ENCODE measurements at places on chromosomes 3 and 15.

DNA sequence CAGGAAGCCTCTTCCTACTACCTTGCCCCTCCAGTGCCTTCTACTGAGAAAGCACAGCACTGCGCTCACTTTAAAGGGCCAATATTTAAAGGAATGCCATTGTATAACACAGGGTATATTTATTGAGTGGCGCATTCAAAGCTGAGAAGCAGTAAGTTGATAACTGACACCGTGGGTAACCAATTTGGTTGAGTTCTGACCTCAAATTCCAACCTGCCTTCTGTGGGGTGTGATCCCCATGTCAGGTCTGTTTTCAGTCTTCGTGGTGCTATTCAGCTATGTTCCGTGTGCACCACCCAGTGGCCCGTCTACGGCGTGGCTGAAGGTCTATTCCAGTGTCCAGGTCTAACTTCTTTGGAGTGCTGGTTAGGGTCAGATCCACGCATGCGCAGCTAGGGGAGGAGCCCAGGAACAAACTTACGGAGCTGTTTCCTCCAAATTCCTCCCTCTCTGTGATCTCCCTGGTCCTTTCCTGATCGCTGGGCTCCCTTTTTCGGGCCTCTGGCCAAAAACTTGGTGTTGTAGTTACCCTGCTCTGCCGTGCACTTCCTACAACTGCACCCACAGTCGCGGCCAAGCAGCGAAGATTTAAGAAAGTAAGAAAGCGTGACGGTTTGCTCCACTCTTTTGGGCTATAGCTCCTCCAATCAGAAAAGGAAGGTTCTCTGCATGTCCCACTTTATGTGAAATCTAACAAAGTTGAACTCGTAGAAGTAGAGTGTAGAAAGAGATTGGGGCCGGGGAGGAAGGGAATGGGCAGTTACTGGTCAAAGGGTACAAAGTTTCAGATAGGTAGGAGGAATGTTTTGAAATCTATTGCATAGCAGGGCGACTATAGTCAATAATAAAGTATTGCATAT, 7.7 kb downstream of the LRRC2 start:
- no peaks in the 10 kb centered on the region for H3K27me3 ChIP-seq
- H3K36me3 ChIP-seq, result no peaks in the 10 kb centered on the region
- no peaks in the 10 kb centered on the region for H3K4me1 ChIP-seq
- peak overlapping the region; percentile 52 for H3K4me3 ChIP-seq

DNA sequence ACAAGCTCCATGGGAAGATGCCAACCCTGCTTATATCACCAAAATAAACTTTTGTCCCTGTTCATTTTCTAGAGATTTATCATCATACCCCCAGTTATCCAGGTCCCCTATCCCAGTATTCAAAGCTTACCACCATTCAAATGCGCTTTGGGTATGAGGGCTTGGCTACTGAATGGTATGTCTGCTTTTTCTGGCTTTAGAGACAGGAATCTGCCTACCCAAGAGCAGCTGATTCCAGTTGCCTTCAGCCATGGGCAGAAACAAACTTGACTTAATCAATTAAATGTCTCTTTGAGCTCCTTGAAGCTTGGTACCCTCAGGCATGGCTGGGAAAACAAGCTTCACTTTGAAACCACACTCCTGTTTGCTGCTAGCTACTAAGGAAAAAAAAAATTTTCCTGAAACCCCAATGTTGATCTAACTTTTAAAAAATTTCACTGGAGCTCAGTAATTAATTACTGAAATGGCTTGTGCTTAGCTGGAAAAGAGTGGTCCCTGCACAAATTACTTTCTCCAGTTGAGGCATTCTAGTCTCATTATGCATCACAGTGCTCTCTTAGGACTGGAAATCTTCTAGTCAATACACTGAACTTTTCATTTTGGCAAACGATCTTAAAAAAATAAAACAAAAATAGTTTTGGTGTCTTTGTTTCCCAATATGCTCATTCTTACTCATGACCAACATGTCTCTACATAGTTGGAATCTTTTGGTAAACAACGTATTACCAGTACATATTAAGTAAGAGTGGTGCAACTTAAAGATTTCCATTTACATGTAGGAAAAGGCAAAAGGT, 242.8 kb downstream of the DTWD1 start:
- no peaks in the 10 kb centered on the region for H3K27me3 ChIP-seq
- DNase-seq, result no peak
- H3K36me3 ChIP-seq, result no peaks in the 10 kb centered on the region
- no peaks in the 10 kb centered on the region for H3K4me1 ChIP-seq
- H3K27ac ChIP-seq, result no peak overlapping the region

- H3K4me3 ChIP-seq, result no peak overlapping the region
- H3K4me1 ChIP-seq, result no peaks in the 10 kb centered on the region
- peak overlapping the region; percentile 33 for H3K27ac ChIP-seq
- no peak for DNase-seq
- H3K36me3 ChIP-seq, result no peaks in the 10 kb centered on the region
- H3K27me3 ChIP-seq, result no peaks in the 10 kb centered on the region
Observed at GRCh38 chr3:12955651-12956315, 114.4 kb upstream of the RPL32 start.

DNA sequence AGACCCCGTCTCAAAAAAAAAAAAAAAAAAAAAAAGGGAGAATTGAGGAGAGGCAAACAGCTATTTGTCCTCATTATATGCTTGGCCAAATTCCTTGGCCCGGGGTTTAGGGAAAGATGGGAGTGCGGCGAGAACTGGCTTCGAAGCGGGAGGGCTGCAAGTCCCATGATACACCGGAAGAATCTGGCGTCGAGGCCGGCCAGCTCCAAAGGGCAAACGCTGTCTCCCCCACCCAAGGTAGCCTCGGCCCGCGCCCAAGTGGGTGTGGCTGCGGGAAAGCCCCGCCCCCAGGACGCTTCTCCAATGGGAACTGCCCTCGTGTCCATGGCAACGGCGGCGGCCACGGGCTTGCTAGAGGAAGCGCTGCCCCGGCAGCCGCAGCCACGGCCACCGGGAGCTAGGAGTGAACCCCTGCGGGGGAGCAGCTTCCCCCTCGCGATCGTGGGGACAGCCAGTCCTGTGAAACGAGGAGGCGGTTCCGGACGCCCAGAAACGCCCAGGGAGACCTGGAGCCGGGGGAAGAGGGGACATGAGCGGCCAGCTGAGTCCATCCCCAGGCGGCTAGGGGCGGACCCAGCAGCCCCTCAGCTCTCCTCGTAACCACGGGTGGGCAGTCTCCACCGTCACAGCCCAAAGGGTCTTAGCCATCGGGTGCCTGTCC, at the start of gene TTLL13:
TSS of gene TTLL13 (plus strand) at position 354 of the 661 bp plus-strand sequence. CDS start 1,075 bp downstream, outside the sequence.
- DNase-seq, result peak; percentile 95
- H3K27ac ChIP-seq, result no peak within 1 kb of the TSS
- no peaks in the 10 kb centered on the region for H3K36me3 ChIP-seq
- peak within 1 kb of the TSS; percentile 34 for H3K4me3 ChIP-seq
- no peaks in the 10 kb centered on the region for H3K27me3 ChIP-seq

DNA sequence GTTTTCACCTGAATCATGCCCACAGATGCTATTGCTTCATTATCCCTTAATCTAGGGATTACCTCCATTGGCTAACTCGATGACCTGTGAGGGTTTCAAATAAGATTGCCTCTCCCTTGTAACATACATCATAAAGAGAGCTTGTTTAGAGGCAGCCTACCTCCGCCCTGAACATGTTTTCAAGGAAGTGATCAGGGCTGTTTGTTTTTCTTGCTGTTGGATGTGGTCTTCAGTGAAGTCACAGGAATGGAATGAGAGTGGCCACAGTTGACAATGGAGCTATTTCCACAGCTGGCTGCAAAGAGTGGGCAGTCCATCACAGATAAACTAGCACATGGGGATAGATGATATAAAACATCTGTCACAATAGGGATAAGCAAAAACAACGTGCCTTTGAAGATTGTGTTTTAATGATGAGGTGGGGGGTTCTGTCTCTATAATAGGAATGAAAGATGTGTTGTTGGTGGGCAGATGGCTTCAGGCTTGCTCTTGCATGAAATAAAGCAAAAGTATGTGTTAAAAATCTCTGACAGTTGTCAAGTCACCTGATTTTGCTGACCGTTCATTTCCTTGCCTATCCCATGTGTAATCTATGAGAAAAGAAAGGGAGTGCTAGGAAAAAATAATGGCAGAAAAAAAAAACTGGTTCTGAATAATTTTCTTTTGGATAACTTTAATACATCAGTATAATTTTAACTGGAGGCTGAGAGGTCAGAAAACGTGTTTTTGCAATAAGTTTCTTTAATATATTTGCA, 642.3 kb downstream of the RBMS3 start:
- H3K4me3 ChIP-seq, result no peak overlapping the region
- H3K4me1 ChIP-seq, result no peaks in the 10 kb centered on the region
- DNase-seq, result peak; percentile 15
- no peak overlapping the region for H3K27ac ChIP-seq
- no peaks in the 10 kb centered on the region for H3K36me3 ChIP-seq

DNA sequence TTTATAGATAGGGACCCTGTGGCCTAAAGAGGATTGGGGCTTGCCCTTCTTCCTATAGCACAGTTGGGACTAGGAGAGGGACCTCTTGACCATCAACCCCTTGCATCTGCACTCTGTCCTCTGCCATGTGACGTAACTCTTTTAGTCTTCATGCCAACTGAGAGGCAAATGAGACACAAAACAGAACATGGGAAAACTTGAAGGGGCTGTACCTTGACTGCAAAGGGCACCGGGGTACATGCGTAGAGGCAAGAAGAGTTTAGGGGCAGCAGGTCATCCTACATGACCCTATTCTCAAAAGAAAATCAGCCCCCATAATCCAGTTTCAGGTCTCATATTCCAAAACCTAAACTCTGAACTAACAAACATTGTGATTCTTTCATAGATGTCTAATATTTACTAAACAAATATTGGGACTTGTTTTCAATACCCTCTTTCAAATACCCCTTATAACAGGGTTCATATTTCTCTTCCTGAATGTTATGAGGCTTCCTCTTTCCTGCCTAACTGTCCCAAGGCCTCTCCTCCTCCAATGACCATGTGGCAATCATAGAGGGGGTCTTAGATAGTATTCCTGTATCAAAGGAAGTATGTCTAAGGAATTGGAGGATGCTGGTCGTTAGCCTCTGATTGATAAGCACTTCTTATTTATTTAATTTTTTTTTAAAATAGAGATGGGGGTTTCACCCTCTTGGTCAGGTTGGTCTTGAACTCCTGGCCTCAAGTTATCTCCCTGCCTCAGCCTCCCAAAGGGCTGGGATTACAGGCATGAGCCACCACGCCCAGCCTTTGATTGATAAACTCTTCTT, 20.6 kb downstream of the ACKR2 start:
- no peak for DNase-seq
- no peak overlapping the region for H3K4me3 ChIP-seq
- no peaks in the 10 kb centered on the region for H3K4me1 ChIP-seq

- H3K27me3 ChIP-seq, result no peaks in the 10 kb centered on the region
- no peaks in the 10 kb centered on the region for H3K36me3 ChIP-seq
- peak overlapping the region; percentile 7 for H3K27ac ChIP-seq
Observed at GRCh38 chr3:11638495-11639358, 5.0 kb downstream of the VGLL4 start.

GRCh38 chr3:49358884-49359225, 702 bp upstream of the GPX1 start:
- peak overlapping the region; percentile 54 for H3K4me3 ChIP-seq
- peak overlapping the region; percentile 85 for H3K27ac ChIP-seq
- no peak for DNase-seq
- no peaks in the 10 kb centered on the region for H3K4me1 ChIP-seq

DNA sequence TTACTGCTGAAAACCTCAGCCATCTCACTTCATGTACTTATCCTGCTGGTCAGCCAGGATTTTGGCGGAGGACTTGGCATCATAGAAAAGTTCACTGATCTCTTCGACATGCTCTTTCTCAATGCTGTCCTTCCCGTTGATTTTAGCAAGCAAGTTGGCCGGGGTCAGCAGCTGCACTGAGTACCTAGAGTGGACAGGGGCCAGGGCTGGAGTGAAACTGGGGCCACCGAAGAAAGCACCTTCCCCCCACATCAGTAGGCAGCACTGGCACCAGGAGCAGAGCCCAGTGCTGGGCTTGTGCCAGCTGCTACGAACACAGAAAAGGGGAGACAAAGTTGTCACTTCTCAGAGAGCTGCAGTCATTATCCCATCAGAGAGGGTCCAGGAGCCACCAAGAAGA, 29.0 kb downstream of the SEC61A1 start:
- H3K4me3 ChIP-seq, result no peak overlapping the region
- H3K27me3 ChIP-seq, result no peaks in the 10 kb centered on the region
- no peaks in the 10 kb centered on the region for H3K36me3 ChIP-seq
- H3K27ac ChIP-seq, result no peak overlapping the region

GRCh38 chr15:67731112-67731721, 94.1 kb upstream of the SKOR1 start:
- H3K27me3 ChIP-seq, result no peaks in the 10 kb centered on the region
- no peaks in the 10 kb centered on the region for H3K36me3 ChIP-seq
- DNase-seq, result no peak
- no peak overlapping the region for H3K27ac ChIP-seq
- no peaks in the 10 kb centered on the region for H3K4me1 ChIP-seq

DNA sequence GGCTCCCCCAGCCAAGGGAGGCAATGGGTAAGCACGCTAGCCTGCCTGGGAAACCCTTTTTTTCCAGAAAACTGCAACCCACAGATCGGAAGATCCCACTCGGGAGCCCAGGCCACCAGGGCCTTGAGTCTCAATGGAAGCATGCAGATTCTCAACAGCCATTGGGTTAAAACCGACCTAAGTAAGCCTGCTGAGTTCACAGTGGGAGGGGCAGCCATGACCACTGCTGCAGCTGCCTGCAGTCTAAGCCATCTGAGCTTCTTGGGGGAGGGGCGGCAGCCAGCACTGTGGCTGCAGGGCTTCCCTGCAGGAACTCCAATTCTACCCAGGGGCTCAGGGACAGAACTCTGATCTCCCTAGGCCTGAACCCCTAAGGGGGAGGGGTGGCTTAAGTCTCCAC, 82.0 kb downstream of the DPPA2 start:
- no peak for DNase-seq
- H3K27me3 ChIP-seq, result no peaks in the 10 kb centered on the region
- no peaks in the 10 kb centered on the region for H3K4me1 ChIP-seq
- no peak overlapping the region for H3K4me3 ChIP-seq

GRCh38 chr3:180351601-180352000, 250.4 kb upstream of the TTC14 start:
- no peaks in the 10 kb centered on the region for H3K36me3 ChIP-seq
- no peak for DNase-seq
- no peak overlapping the region for H3K27ac ChIP-seq
- no peaks in the 10 kb centered on the region for H3K27me3 ChIP-seq
- no peaks in the 10 kb centered on the region for H3K4me1 ChIP-seq

- no peaks in the 10 kb centered on the region for H3K4me1 ChIP-seq
- no peak for DNase-seq
Observed at GRCh38 chr3:11698326-11699082, 54.8 kb upstream of the VGLL4 start.

- no peak for DNase-seq
- H3K27me3 ChIP-seq, result no peaks in the 10 kb centered on the region
- H3K27ac ChIP-seq, result no peak overlapping the region
Observed at GRCh38 chr3:152474585-152474984, 205.9 kb downstream of the MBNL1 start.

- H3K4me1 ChIP-seq, result no peaks in the 10 kb centered on the region
- no peak overlapping the region for H3K4me3 ChIP-seq
- DNase-seq, result no peak
- H3K36me3 ChIP-seq, result no peaks in the 10 kb centered on the region
- no peaks in the 10 kb centered on the region for H3K27me3 ChIP-seq
- no peak overlapping the region for H3K27ac ChIP-seq
Observed at GRCh38 chr15:49769225-49769624, 148.4 kb downstream of the DTWD1 start.

GRCh38 chr3:5260992-5261501, 73.5 kb downstream of the EDEM1 start:
- no peak overlapping the region for H3K4me3 ChIP-seq
- H3K27me3 ChIP-seq, result no peaks in the 10 kb centered on the region
- no peak overlapping the region for H3K27ac ChIP-seq
- no peaks in the 10 kb centered on the region for H3K4me1 ChIP-seq

GRCh38 chr3:148026009-148026588, 616.9 kb downstream of the ZIC1 start:
- H3K36me3 ChIP-seq, result no peaks in the 10 kb centered on the region
- no peak for DNase-seq
- H3K4me1 ChIP-seq, result no peaks in the 10 kb centered on the region
- no peak overlapping the region for H3K27ac ChIP-seq
- no peaks in the 10 kb centered on the region for H3K27me3 ChIP-seq
- H3K4me3 ChIP-seq, result no peak overlapping the region

All from pancreas (tissue), 10 donors.